ENCODE measurements at places on chromosomes 3 and 15.

DNA sequence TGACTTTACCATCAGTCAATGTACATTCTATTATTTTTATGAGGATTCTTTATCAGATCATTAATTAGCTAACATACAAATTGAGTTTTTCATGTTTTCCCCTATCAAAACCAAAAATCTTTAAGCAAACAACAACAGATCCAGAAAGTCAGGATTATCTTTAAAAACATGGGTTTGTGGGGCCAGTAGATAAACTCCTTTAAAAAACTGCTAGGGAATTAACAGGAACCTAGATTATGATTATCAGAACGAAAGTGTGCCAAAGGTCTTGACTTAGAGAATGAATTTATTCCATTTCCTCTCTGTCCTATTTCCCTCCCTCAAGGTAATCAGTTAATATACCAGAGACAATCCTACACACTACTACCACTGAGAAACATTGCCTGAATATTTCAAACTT is 13.2 kb upstream of the CCDC13 start:
- DNase-seq = no peak

DNA sequence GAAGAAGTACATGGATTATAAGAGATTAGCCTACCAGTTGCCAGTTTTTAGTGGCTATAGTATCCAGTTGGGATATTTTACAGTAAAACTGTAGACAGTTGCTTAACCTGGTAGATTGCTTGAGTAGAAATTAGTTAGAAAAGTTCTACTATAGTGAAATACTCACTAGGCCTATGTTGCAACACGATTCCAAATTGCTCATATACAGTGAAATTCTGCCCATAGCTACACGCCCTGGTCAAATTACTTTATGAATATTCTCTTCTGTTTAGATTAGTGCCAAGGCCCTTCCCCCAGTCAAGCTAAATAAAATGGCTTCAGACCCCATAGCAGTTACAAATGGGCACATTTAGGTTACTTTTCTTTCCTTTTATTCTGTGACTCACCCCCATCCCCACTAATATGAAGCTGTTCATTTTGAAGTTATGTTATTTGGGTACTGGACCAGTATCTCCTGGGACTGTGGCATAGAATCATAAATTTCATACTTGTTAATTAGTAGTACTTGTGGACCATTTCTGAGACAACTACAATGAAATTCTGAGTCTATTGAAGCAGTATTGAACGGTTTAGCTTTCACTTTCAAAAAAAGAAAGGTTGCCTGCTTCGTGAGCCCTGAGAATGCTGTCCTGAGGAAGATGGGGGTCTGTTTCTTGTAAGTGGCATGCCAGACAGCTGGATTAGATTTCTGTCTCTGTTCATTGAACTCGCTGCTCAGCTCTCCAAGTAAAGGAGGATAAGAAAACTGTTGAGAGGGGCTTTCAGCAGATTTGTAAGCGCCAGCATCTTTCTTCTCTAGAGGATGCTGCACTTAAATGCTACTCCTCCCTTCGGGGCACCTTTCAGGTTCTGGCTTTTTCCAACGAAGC is 65.8 kb upstream of the CFAP20DC start:
- no peak for DNase-seq

DNA sequence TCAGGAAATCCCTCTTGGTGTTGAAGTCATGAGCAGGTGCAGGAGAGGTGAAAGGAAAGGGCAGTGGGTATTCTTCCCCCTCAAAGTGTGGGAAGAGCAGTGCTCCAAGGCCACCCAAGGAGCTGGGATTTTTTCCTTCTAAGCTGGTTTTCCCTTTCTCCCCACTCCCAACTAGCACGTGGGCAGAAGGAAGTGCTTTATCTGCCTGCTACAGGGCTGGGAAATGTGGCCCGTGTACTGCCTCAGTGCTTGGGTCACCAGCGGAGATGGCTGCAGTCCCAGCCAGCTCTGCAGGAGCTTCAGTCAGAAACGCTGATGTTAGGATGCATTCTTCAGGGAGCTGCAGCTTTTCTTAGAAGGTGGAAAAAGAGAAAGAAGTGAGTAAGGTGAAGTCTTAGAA is 99.2 kb downstream of the CACNA1D start:
- no peak for DNase-seq

DNA sequence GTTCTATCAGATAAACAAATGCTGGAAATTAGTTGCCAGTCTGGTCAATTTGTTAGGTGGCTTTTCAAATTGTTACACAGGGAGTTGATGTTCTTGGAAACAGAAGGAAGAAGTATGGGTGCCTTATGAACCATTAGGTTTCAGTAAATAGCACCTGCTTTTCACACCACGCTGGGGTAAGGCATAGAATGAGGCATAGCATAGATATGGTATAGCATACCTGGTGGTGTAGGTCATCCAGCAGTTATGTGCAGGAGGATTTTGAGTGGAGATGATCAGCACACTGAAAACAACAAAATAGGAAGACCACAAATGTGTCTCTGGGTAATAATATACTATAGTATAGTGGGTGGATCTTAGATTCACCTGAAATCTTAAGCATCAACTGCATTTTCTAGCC is 121.4 kb downstream of the GMPS start:
- no peak for DNase-seq

DNA sequence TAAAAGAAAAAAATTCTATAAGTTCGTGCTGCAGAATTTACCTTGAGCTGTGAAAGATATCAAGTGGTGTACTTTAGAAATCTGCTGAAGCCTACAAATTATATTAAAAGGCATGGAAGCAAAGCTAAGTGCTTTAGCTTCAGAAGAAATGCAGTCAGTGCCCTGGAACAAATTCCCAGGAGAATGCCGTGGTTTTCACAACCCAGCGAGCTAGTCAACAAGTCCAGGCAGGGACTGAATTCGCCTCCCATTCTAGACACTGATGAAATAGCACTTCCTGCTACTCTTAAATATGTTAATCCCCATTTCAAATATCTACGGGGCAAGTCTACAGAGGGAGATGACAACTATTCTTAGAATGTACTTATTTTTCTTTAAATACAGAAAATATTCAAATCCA is 326.4 kb upstream of the IGF1R start:
- no peak for DNase-seq

- no peak for DNase-seq
Measured at GRCh38 chr3:190003681-190004123, 117.0 kb downstream of the P3H2 start.

GRCh38 chr3:171522651-171523050 is 62.4 kb upstream of the TNIK start:
- DNase-seq = no peak

- DNase-seq = peak; percentile 17
Measured at GRCh38 chr3:108477511-108478147, 32.8 kb downstream of the MYH15 start.

DNA sequence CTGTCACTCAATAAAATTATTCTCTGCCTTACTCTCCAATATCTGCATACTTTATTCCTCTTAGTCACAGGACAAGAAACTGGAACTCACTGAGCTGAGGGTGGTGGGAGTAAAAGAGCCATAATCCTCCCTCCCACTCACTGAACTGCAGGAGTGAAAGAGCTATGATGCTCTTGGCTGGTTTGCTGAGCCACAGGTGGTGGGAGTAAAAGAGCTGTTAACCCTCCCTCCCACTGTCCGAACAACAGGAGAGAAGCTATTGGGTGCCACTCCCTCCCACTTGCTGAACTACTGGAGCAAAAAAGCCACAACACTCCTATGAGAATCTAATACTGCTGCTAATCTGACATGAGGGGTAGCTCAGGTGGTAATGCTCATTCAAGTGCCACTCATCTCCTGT is 391.0 kb downstream of the NSUN3 start:
- no peak for DNase-seq

DNA sequence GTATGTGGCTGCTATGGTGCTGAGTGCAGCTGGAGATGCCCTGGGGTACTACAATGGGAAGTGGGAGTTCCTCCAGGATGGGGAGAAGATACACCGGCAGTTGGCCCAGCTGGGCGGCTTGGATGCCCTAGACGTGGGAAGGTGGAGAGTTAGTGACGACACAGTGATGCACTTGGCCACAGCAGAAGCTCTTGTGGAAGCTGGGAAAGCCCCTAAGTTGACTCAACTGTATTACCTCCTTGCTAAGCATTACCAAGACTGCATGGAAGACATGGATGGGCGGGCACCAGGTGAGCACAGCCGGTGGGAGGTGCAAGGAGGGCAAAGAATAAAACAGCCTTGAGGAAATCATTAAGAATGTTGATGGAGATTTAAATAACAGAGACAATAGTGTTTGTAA is 2.9 kb downstream of the ADPRH start:
- DNase-seq = no peak

GRCh38 chr3:157856078-157856939 is 249.9 kb downstream of the SHOX2 start:
- DNase-seq = no peak

DNA sequence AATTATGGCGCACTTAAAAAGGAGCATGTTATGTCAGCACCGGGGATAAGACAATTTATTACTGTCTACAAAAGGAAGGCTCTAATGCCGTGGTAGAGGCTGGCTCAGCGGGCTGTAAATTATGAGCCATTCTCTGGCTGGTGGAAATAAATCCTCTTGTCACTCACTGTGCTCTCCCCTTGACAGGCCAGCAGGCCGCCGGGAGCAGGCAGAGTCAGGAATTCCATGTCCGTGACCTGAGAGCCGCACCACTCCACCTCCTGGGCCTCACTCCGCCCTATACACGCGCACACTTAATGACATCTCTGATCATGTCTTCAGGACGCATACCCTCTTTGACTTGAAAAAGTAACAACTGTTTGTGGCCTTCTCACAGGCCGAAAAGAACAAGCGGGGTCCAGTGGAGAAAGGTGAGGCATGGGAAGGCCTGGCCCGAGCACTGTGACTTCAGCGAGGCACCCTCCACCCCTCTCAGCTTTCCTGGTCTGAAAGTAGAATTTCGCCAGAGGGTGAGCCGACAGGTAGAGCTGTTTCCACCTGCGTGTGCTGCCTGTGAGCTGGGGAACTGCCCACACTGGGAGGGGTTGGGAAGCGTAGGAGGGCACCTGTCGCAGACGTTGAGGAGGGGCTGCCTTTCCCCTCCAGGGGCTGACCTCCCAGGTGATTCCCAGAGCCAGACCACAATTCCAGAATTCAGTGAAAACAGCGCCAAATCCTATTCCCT is 13.2 kb upstream of the PCSK6 start:
- no peak for DNase-seq

GRCh38 chr15:33960549-33960935 is 7.8 kb upstream of the CHRM5 start:
- no peak for DNase-seq

- no peak for DNase-seq
Measured at GRCh38 chr3:173009410-173009809, 131.6 kb downstream of the SPATA16 start.

DNA sequence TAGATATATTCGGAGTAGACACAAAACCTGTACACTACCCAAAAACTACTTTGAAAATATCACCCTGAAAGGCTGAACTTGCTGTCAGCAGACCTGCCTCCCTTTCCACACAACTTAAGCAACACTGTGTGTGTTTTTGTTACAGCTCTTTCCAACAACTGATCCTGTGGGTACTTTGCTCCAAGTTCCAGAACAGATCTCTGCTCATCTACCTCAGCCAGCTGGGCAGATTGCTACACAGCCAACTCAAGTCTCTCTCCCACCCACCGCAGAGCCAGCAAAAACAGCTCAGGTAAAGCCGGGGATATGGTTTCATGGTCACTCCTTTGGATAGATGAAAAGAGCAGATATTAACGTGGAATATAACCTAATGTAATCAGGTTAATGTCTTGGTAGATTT is 19.7 kb upstream of the SLC22A13 start:
- DNase-seq = no peak

DNA sequence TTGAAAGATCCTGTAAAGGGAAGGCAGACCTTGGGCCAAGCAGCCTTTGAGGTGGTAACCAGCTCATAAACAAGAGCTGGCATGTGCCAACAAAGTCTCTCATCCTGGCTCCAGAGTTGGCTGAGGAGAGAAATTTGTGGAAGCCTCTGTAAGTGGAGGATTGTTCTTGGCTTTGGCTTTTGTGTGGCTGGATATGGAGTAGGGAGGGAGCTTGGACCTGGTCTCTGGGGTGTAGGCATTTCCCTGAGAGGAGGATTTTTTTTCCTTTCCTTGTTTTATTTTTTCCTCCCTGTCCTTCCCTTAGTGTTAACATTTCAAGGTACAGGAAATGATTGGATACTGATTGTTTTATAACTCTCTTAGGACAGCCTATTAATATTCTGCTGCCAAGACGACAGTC is 60.8 kb downstream of the ZNF609 start:
- DNase-seq = no peak

- DNase-seq = no peak
Measured at GRCh38 chr15:70165716-70166284, 68.1 kb upstream of the TLE3 start.

- peak; percentile 28 for DNase-seq
Measured at GRCh38 chr15:65400760-65401610, 21.8 kb downstream of the IGDCC4 start.

DNA sequence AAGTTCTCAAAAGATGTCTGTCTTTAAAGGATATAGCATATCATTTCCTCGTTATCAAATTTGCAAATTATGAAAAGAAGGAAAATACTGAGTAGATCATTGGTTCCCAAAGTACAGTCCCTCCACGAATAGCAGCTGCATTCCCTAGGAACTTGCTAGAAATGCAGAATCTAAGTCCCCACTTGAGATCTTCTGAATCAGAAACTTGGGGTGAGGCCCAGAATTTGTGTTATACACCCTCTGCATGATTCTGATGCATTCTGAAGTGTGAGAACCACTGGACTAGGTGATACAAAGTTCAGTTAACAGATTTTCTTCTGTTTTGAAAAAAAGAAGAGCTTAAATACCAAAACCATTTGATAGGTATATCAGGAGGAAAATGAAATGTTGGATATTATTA is 77.1 kb downstream of the SLC25A26 start:
- DNase-seq = no peak

DNA sequence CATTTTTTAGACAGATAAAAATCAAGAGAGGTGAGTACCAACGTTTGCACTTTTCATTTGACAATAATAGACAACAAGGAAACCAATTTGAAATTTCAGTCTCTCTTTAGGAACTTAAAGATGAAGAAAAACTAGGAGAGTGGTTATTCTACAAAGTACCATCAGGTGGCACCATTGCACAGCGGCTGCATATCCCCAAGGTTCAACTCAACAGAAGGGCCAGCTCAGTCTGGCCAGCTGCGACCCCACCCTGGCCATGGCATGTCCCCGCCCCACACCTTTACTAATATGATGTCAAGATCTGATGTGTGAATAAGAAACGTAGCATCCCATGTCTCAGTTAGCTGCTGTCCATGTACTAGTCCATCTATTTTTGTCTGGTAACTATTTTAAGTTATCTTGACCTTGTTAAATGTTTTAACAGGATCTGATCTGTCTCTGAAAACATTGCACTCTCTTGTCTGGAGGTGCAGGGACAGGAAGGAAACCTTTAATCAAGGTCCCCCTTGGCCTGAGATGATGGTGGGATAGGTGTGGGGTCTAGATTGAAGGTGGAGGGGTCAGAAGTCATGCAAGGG is 35.5 kb upstream of the CGNL1 start:
- no peak for DNase-seq

- DNase-seq = no peak
Measured at GRCh38 chr15:57534281-57534680, 57.4 kb upstream of the MYZAP start.

DNA sequence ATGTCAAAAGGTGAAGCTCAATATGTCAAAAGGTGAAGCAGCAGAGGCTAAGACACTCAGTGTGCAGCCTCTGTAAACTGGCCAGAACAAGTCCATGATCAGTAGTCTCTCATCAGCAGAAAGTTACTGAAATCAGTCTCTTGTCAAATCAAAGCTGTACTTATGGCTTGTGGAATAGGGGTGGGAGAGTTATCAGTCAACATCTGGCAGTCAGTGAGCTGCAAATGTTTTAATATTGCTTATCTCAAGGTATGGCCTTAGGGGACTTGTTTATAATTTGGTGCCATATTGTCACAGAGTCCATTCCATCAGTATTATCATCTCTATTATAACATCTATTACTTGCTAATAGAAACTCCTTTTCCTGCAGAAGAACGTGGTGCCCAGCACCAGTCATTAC is 14.9 kb upstream of the WDR49 start:
- no peak for DNase-seq
